Activated CD4-positive, alpha-beta memory T cell treated with anti-CD3 and anti-CD28 coated beads for 36 hours (primary cell): ENCODE measurements at places on chromosomes 7 and 10. TPM values are rescaled to one million over a fixed set of nuclear protein-coding genes. Genes with fewer than 3 reads are reported as not detected.
A peak's percentile ranks its signal among the peaks of the same experiment; 100 is the strongest.

DNA sequence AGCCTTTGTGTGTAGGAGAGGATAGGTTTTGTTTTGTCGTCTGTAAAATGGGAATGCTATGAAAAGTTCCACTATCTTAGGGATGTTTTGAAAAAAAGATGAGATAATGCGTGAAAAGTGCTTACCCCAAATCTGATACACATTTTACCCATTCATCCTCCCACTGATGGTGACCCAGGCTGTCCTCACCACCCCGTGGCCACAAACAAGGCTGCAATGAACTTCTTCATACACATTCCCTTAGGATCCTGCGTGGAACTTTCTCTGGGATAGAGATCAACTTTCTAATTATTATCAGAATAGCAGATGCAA lies 399 bp upstream of the OGDHL start:
- peaks cover 39% of the 10 kb centered on the region for H3K27me3 ChIP-seq
- H3K36me3 ChIP-seq = peaks cover 2% of the 10 kb centered on the region
- H3K4me3 ChIP-seq = peak overlapping the region; percentile 23
- H3K27ac ChIP-seq = no peak overlapping the region
- peaks cover 3% of the 10 kb centered on the region for H3K4me1 ChIP-seq

The SPDYE11 gene
- not detected for total RNA-seq

DNA sequence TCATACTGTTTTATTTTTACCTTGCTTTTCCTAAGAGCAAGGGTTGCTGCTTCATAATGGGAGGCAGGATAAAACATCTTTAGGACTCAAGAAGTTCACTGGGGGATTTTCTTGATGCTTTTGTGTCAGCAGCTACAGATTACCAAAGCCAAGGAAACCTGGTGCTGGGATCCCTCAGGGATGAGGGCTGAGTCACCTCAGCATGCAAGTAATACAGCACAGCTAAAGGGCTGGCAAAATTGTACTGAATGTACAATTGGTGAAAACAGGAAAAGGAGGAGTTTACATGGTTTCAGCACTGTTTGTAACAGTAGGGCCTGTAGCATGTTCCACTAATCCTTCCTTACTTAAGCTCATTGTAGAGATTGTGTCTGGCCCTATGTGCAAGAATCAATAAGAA lies 1056.8 kb downstream of the SORCS1 start:
- H3K36me3 ChIP-seq = no peaks in the 10 kb centered on the region
- no peak for DNase-seq
- no peaks in the 10 kb centered on the region for H3K27me3 ChIP-seq
- no peak overlapping the region for H3K4me3 ChIP-seq
- H3K27ac ChIP-seq = no peak overlapping the region

GRCh38 chr7:81560708-81561107 lies 209.1 kb downstream of the HGF start:
- no peak overlapping the region for H3K4me3 ChIP-seq
- H3K27ac ChIP-seq = no peak overlapping the region
- no peaks in the 10 kb centered on the region for H3K36me3 ChIP-seq
- no peaks in the 10 kb centered on the region for H3K4me1 ChIP-seq
- no peak for DNase-seq
- H3K27me3 ChIP-seq = no peaks in the 10 kb centered on the region

The PALD1 gene
- total RNA-seq = 0.48 TPM

The UNCX gene
- not detected for total RNA-seq

DNA sequence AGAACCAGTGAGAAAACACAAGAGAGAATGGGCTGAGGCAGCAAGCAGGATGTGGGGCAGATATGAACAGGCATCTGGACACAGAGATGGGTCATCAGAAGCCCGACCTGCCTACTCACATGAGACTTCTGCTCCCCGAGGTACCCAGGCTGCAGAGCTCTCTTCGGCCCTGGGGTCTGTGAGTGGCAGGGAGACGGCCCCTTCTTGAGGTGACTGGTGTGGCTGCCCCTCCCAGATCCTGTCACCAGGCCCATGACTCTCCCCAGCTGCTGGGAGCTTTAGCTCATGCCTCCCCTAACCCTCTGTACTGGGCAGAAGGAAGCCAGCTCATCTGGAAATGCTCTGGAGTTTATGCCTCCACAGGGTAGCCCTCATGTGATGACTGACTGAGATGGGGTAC lies 157.6 kb upstream of the PCBD1 start:
- no peak overlapping the region for H3K27ac ChIP-seq
- H3K4me3 ChIP-seq = no peak overlapping the region
- no peak for DNase-seq
- H3K4me1 ChIP-seq = no peaks in the 10 kb centered on the region
- no peaks in the 10 kb centered on the region for H3K36me3 ChIP-seq

DNA sequence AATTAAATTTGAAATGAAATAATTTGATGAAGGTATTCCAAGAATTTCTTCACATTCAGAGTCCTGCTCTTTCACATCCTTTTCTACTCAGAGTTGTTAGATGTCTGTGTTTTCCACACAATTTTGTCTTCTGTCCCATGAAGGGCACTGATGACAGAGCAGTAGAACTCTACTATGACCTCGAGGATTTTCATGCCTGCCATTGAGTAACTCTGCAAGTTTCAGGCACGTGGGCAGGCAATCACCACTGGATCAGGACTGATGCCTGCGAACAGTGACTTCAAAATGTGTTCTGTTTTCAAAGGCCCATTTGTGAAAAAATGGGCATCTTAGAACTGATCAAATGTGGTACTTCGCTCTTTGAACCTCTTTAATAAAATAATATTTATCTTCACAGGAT lies 91.1 kb downstream of the CDK6 start:
- no peak overlapping the region for H3K4me3 ChIP-seq
- H3K27ac ChIP-seq = no peak overlapping the region
- no peaks in the 10 kb centered on the region for H3K27me3 ChIP-seq
- H3K4me1 ChIP-seq = peaks cover 60% of the 10 kb centered on the region

GRCh38 chr7:150626696-150627095 lies 5.5 kb downstream of the GIMAP6 start:
- no peak for DNase-seq
- peaks cover 77% of the 10 kb centered on the region for H3K36me3 ChIP-seq
- H3K27ac ChIP-seq = no peak overlapping the region
- peaks cover 74% of the 10 kb centered on the region for H3K4me1 ChIP-seq
- H3K27me3 ChIP-seq = no peaks in the 10 kb centered on the region
- no peak overlapping the region for H3K4me3 ChIP-seq

DNA sequence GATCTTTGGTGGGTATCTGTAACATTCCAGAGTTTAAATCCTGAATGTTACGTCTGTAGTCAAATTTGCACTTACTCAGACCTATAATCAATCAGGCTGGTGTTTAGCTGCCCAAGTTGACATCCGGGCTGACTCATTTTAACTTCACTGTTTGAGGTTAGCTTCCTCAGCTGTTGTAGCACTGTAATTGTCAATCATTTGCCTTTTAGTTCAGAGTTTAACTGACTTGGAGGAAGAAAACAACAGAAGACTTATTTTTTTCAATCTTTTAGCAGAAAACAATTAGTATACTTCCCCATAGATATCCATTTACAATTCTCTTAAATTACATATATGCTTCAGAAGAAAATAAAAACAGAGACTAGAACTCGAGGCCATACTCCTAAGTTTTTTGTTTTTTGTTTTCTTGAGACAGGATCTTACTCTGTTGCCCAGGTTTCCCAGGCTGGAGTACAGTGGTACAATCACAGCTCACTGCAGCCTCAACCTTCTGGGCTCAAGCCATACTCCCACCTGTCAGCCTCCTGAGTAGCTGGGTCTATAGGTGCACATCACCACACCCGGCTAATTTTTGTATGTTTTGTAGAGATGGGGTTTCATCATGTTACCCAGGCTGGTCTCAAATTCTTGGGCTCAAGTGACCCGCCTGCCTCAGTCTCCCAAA lies 38.5 kb upstream of the LRRC17 start:
- no peaks in the 10 kb centered on the region for H3K27me3 ChIP-seq
- H3K4me3 ChIP-seq = no peak overlapping the region
- H3K4me1 ChIP-seq = peaks cover 21% of the 10 kb centered on the region
- H3K27ac ChIP-seq = no peak overlapping the region
- no peaks in the 10 kb centered on the region for H3K36me3 ChIP-seq
- peak; percentile 51 for DNase-seq

The MUC12 gene
- 0.48 TPM for total RNA-seq
